ENCODE measurements at places on chromosomes 13 and 19.
A peak's percentile ranks its signal among the peaks of the same experiment; 100 is the strongest.

DNA sequence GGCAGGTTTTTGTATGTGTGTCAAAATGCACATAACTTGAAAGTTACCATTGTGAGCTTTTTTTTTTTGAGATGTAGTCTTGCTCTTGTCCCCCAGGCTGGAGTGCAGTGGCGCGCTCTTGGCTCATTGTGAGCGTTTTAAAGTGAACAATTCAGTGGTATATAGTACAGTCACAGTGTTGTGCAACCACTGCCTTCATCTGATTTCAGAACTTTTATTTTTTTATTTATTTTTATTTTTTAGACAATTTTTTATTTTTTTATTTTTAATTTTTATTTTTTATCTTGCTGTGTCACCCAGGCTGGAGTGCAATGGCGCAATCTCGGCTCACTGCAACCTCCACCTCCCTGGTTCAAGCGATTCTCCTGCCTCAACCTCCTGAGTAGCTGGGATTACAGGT, 15.0 kb downstream of the SLC25A42 start:
- no peaks in the 10 kb centered on the region for H3K27me3 ChIP-seq
- H3K4me3 ChIP-seq: no peak overlapping the region
- no peak overlapping the region for H3K27ac ChIP-seq
- DNase-seq: no peak
- H3K4me1 ChIP-seq: no peaks in the 10 kb centered on the region

DNA sequence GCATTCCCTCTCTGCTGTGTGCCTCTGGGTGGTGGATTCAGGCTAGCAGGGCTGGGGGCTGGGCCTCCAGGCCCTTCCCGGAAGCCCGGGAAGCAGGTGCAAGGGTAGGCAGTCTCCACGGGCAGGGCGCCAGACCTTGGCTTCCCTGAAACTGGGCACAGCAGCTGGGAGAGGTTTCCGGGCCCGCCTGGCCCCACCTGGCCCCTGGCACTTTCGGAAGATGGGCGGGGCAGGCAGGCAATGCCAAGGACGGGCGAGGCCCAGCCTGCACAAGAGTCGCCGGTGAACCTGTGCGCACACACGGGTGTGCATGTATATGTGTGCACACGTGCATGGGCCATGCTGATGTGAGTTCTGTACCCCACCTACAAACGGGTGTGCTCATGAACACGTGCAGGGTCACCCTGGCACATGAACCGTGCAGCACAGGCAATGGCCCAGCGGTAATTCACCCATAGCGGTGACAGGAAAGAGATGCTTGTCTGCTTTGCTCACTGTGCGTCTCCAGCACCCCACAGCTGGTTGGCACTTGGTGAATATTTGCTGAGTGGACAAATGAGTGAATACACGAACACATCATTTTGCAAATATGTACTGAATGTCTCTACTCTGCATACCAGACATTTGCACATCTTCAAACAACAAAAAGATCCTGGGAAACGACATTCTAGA, 15.3 kb downstream of the GADD45B start:
- peak overlapping the region; percentile 41 for H3K27ac ChIP-seq
- H3K4me1 ChIP-seq: peaks cover 75% of the 10 kb centered on the region
- H3K4me3 ChIP-seq: no peak overlapping the region
- no peak for DNase-seq
- H3K27me3 ChIP-seq: no peaks in the 10 kb centered on the region

- peaks cover 92% of the 10 kb centered on the region for H3K36me3 ChIP-seq
- H3K4me1 ChIP-seq: no peaks in the 10 kb centered on the region
- no peak for DNase-seq
- H3K27ac ChIP-seq: no peak overlapping the region
These were observed 21.9 kb downstream of the CHERP start for GRCh38 chr19:16520074-16520973.

GRCh38 chr13:46605825-46606554, 53.0 kb downstream of the LRCH1 start:
- peak overlapping the region; percentile 56 for H3K27ac ChIP-seq
- no peak overlapping the region for H3K4me3 ChIP-seq
- DNase-seq: no peak
- H3K36me3 ChIP-seq: no peaks in the 10 kb centered on the region
- no peaks in the 10 kb centered on the region for H3K27me3 ChIP-seq
- peaks cover 94% of the 10 kb centered on the region for H3K4me1 ChIP-seq

DNA sequence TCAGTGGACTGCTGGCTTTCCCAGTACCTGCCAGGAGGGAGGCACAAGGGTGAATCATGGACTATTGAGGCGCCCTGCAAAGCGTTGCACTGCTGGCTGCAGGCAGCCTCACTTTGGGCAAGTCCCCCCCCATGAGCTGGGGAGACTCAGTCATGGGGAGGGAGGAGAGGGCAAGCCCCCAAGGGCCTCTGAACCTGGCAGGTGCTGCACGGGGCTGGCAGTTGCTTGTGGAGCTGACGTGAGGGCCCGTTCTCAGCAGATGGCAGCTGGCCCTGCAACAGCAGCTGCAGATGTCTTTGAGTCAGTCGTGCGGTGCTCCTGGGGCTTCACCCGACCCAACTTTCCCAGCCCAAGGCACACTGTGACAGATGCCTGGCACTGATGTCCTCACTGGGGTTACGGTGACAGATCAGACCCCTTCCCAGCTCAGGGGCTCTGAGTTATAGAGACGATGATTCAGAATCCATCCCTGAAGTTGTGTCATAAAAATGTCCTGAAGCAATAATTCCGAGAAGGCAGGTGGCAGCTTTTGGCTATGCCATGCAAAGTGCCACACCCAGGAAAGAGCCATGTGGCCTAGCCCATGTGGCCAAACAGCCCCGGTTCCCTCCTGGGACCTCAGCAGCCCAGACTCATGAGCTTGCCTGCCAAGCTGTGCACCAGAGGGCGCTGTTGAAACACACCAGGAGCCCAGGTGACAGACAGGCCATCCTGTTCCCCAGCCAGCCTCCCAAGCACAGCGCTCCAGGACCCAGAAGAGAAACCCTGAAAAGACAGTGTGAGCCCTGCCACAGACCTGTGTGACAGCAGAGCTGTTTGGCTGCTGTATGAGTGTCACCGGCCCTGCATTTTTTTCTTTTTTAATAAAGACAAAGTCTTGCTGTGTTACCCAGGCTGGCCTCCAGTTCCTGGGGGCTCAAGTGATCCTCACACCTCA, 53.6 kb upstream of the LDLR start:
- H3K36me3 ChIP-seq: peaks cover 90% of the 10 kb centered on the region
- peak overlapping the region; percentile 45 for H3K27ac ChIP-seq
- DNase-seq: peak; percentile 95
- peaks cover 14% of the 10 kb centered on the region for H3K4me1 ChIP-seq

DNA sequence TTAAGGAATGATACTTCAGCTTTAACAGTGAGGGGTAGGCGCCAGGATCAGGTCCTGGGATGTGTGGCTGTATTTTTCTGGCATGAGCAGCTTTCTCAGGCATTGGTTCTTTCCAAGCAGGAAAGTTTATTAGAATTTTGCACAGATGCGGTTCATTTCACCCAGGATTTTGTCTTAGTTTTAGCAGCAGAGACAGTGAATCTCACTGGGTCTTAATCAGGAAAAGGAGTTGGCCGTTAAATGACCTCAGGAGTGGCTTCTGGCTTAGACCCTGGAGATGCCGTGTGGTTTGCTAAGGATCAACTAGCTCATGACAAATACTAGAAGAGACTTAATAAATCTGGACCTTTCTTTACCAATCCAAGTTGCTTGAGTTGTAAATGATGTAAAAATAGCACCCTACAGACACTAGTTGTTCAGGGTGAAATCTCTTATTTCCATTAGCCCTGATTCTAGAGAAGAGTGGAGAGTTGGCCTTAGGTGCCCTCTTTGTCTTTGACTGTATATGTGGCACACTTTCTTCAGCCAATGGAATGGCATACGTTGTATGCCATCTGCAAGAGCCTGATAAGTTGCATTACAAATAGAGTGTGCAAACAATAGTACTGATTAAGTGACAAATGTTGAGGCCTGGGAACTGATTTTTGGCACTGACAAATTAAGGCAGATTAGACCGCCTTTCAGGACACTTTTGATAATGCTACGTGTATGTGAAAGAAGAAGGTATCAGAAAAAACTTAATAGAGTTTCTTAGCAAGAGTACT, 34.0 kb downstream of the LRCH1 start:
- DNase-seq: no peak
- H3K27me3 ChIP-seq: no peaks in the 10 kb centered on the region
- H3K4me1 ChIP-seq: peaks cover 29% of the 10 kb centered on the region
- no peaks in the 10 kb centered on the region for H3K36me3 ChIP-seq
- H3K4me3 ChIP-seq: no peak overlapping the region

DNA sequence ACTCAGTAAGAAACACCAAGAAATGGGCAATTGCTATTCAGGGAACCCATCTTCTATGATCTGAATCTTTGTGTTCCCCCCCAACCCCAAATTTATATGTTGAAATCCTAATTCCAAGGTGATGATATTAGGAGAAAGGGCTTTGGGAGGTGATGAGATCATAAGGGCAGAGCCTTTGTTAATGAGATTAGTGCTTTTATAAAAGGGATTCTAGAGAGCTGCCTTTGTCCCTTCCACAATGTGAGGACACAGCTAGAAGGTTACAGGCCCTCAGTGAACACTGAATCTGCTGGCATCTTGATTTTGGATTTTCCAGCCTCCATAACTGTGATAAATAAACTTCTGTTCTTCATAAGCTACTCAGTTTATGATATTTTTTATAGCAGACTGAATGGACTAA, 376.0 kb downstream of the DIAPH3 start:
- H3K4me1 ChIP-seq: no peaks in the 10 kb centered on the region
- H3K36me3 ChIP-seq: no peaks in the 10 kb centered on the region
- no peaks in the 10 kb centered on the region for H3K27me3 ChIP-seq
- DNase-seq: no peak
- H3K4me3 ChIP-seq: no peak overlapping the region
- no peak overlapping the region for H3K27ac ChIP-seq

- H3K4me3 ChIP-seq: no peak overlapping the region
- H3K36me3 ChIP-seq: no peaks in the 10 kb centered on the region
- no peak for DNase-seq
- H3K4me1 ChIP-seq: no peaks in the 10 kb centered on the region
- no peaks in the 10 kb centered on the region for H3K27me3 ChIP-seq
These were observed 537.4 kb downstream of the SLITRK6 start for GRCh38 chr13:85261757-85262346.

- H3K36me3 ChIP-seq: no peaks in the 10 kb centered on the region
- no peak for DNase-seq
- no peak overlapping the region for H3K4me3 ChIP-seq
- H3K27ac ChIP-seq: no peak overlapping the region
- H3K27me3 ChIP-seq: no peaks in the 10 kb centered on the region
These were observed 94.6 kb downstream of the DACH1 start for GRCh38 chr13:71772361-71772760.

- H3K4me3 ChIP-seq: no peak overlapping the region
- H3K27ac ChIP-seq: no peak overlapping the region
- H3K27me3 ChIP-seq: no peaks in the 10 kb centered on the region
- H3K4me1 ChIP-seq: no peaks in the 10 kb centered on the region
- no peak for DNase-seq
- no peaks in the 10 kb centered on the region for H3K36me3 ChIP-seq
These were observed 148.0 kb downstream of the FOXO1 start for GRCh38 chr13:40518481-40518882.

GRCh38 chr19:49336482-49337266, 1.5 kb downstream of the CD37 start:
- peak; percentile 75 for DNase-seq
- H3K36me3 ChIP-seq: peaks cover 14% of the 10 kb centered on the region
- H3K4me3 ChIP-seq: no peak overlapping the region

DNA sequence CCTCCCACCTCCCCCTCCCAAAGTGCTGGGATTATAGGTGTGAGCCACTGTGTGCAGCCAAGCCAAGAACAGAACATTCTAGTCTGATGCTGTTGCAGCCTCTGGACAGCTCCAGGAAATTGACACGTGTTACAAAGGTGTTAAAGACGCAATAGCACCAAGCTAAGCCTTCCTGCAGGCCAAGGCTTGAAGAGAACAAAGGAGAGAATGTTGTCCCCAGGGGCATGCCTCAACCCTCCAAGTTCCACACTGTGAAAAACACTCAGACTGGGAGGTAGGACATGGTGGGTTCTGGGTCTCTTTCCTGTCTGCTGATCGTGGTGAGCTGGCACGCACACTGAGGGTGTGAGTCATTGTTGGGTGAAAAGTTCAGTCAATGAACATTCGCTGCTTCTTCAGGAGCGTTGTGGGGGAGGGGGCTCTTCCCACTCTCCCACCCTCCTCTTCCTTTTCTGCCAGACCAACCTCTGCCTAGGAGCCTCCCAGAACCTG, 5.3 kb upstream of the PTPRS start:
- H3K27ac ChIP-seq: no peak overlapping the region
- no peaks in the 10 kb centered on the region for H3K27me3 ChIP-seq
- no peak for DNase-seq
- no peak overlapping the region for H3K4me3 ChIP-seq
- H3K4me1 ChIP-seq: no peaks in the 10 kb centered on the region

DNA sequence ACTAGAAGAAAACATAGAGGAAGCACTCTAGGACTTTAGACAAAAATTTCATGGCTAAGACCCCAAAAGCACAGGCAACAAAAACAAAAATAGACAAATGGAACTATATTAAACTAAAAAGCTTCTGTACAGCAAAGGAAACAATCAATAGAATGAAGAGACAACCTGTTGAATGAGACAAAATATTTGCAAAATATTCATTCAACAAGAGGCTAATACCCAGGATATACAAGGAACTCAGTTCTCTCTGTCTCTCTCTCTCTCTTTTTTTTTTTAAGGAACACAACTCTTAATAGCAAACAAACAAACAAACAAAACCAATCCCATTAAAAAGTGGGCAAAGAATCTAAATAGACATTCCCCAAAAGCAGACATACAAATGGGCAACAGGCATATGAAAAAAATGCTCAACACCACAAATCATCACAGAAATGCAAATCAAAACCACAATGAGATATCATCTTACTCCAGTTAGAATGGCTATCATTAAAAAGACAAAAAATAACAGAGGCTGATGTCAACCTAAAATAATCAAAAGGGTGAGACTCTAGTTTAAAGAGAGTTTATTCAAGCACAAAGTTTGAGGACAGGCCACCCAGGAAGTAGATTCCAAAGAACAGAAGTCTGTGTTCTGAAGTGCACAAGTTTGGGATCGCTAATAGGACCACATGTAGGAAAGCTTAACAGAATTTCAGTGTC, 27.1 kb upstream of the SLC7A9 start:
- no peak for DNase-seq
- H3K4me1 ChIP-seq: no peaks in the 10 kb centered on the region
- no peak overlapping the region for H3K27ac ChIP-seq
- H3K36me3 ChIP-seq: peaks cover 36% of the 10 kb centered on the region
- H3K4me3 ChIP-seq: no peak overlapping the region

DNA sequence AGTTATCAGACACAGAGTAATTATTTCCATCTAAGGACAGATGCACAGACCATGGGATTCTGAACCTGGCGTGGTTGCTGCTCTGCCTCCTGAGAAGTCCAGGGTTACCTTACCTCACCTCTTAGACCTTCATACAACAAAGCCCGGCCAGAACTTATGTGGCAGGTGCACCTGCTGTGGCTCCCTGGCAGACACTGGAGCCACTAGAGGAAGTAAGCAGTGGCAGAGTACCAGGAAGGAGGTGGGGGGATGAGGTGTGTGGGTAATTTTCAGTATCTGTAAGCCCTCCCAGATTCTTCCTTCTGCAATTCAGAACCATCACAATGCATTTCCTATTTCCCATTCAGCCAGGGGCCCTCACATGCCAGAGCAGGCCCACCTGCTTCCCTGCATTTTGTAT, 106.1 kb upstream of the DOCK9 start:
- H3K4me3 ChIP-seq: no peak overlapping the region
- peak overlapping the region; percentile 96 for H3K27ac ChIP-seq
- no peaks in the 10 kb centered on the region for H3K27me3 ChIP-seq
- H3K36me3 ChIP-seq: no peaks in the 10 kb centered on the region
- DNase-seq: no peak
